ENCODE measurements at places on chromosomes 4 and X. TPM values are rescaled to one million over a fixed set of nuclear protein-coding genes. Genes with fewer than 3 reads are reported as not detected.

Gene APOO
- total RNA-seq, result 9.8 TPM

Gene FTHL17
- not detected for total RNA-seq

Gene CENPVL1
- 0.41 TPM for total RNA-seq

Gene ZCCHC18
- 2.4 TPM for total RNA-seq

Gene NEUROG2
- not detected for total RNA-seq

Gene CDKL5
- 3.7 TPM for total RNA-seq

Gene RASSF6
- total RNA-seq, result not detected

DNA sequence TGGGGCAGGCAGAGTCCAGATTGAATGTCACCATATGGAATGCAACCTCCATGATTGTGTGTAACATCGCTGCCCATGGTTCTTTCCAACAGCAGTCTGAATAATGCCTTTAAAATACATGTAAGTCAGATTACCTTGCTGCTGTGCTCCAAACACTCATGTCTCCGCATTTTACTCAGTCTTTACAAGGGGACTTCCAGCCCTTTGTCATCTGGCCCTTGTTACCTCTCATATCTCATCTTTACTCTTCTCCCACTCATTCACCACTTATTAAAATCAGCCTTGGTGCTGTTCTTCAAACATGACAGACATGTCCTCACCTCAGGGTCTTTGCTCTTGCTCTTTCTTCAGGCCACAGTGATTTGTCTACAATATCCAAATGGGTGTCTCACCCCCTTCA is 200.4 kb upstream of the GYPA start:
- no peak for DNase-seq

DNA sequence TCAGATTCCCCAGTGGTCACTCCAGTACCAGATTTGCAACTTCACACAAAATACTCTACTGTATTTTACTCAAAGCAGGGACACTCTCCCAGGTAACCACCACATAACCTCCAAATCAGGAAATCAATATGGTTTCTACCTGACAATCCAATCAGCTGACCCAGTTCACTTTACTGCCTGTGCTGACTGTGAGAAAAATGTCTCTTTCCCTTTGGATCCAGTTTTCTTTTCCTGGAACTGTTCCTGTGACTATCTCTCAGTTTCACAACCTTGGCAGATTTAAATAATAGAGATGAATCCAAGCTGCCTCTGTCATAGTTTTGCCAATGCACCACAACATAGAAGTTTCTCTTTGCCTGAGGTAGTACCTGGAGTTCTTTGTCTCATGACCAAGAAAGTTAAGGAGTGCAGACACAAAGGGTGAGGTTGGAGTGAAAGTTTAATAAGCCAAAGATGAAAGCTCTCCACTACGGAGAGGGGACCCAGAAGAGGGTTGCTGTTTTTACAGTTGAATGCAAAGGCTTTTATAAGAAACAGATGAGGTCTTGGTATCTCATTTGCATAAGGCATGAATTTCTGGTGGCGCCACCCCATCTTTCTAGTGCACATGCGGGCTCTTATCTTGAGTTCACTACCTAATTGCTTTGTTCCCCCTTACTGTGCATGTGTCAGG is 29.7 kb upstream of the IL9R start:
- peak; percentile 4 for DNase-seq

GRCh38 chr4:61556277-61556676 is 356.2 kb downstream of the ADGRL3 start:
- DNase-seq, result no peak

DNA sequence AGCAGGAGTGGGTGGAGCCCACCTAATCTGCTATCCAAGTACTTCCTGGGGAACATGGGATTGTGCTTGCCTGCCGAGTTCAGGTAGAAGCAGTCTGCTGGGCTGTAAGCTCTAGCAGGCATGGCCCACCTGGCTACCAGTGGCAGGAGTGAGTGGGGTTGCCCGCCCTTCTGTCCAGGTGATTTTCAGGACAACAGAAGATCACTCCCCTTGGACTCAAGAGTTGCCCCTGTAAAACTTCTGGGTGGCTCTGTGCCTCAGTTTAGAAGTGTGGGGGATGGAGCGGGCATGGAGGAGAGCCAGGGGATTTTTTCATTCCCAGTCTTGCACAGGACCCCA is 43.5 kb downstream of the NDST3 start:
- no peak for DNase-seq

- DNase-seq, result no peak
These were observed 10.8 kb upstream of the HHIP start for GRCh38 chr4:144634978-144635747.

DNA sequence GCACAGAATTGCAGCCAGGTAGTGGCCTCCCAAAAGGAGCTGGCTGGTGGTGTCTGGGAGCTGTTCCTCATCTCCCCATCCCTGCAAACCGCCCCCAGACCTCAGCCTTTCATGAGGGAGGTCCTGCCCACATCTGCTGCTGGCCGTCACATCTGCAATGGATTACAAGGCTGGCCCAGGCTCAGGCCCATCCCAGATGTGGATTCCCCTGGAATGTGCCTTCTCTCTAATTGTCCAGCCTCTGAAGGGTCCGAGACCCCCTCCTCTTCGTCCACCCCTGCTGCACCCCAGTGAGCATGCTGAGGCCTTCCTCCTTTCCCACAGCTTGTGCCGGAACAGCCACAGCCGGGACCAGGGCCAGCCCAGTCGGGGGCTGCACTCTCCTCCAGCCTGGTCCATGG is 115.0 kb upstream of the NALF2 start:
- DNase-seq, result no peak

DNA sequence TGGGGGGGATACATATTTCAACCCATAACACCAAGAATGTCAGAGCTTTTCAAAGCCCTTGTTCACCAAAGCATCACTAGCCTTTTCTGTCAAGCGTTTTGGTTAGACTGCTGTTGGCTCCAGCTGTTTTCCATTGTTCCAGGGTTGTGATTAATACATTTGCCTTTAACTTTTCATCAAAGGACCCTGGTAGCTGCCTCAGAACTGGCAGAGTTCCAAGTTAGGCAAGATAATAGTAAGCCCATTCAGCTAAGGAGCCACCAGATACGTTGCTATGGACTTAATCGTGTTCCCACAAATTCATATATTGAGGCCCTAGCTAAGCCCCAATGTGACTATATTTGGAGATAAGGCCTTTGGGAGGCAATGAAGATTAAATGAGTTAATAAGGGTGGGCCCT is 37.1 kb downstream of the ENOPH1 start:
- DNase-seq, result peak; percentile 76

DNA sequence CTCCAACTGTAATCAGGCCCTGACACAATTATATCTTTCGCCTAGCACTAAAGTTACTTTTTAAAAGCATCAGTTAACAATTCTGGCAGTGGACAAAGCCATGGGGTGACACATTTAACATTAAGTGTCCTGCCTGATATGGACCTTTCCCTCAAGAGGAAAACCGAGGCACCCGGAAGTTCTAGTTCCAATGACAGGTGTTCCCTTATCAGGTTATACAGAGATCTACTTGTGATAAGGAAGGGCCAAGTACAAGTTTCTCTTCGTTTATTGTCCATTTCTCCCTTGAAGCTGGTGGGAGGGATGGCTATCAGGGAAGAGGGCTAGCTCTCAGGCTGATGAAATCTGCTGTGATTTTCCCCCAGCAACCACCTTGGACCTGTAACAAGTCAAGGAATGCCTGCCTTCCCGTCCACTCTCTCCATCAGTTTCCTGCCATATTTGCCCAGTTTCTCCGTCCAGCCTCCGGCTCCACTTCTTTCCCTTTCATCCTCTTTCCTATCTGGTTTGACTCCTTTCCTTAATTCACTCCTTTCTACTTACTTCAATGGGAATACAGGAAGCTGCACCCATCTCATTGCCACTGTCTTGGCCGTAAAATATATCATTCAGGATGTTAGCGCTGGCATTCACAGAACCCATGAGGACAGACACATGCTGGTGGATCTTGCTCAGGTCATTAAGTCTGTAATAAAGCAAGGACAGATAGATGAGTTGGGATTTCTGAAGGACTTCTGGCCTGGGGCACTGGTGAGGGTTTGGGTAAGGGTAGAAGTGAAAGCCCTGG is 95.0 kb downstream of the DGKK start:
- no peak for DNase-seq

- DNase-seq, result peak; percentile 45
These were observed at the start of gene ZFYVE28 for GRCh38 chr4:2417765-2418649. Gene ZFYVE28 (minus strand): TSS chr4:2418645. CDS start chr4:2418323, 322 bp downstream.

DNA sequence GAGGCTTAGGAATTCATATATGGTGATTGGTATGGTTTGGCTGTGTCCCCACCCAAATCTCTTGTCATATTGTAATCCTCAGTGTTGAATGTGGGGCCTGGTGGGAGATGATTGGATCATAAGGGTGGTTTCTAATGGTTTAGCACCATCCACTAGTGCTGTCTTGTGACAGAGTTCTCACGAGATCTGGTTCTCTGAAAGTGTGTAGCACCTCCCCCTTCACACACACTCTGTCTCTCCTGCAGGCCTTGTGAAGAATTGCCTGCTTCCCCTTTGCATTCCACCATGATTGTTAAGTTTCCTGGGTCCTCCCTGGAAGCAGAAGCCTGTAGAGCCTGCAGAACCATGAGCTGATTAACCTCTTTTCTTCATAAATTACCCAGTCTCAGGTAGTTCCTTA is 135.8 kb upstream of the FAT1 start:
- no peak for DNase-seq

DNA sequence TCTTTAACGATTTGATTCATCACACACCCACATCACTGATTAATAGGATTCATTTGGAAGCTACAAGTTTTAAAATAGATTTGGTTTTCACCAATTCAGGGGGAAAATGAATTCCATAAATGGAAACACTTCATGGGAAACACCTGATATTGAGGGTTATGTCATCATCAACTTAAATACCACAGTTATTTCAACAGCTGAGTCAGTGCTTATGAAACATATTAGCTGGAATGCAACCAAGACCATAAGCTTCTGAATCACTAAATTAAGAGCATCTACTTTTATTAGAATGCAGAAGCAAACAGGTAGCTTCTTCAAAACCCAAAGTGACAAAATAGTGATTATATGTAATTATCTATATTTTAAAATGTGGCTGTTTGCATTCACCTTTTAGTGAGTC is 207.8 kb upstream of the DCAF8L1 start:
- DNase-seq, result peak; percentile 3

DNA sequence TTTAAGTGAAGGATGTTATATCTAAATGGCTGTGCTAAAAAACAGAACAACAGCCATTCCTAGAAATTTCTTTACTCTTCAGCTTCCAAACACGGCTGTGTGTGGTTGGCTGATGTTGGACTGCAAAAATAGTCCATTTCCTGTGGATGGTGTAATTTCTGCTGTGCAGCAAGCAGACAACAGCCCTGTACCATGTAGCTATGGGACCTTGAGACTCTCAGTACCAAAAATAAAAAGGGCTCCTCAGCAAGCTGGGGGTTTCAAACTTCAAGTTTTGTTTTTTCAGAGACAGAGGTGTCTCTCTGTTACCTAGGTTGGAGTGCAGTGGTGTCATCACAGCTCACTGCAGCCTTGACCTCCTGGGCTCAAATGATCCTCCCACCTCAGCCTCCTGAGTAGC is 18.1 kb downstream of the CD40LG start:
- no peak for DNase-seq

DNA sequence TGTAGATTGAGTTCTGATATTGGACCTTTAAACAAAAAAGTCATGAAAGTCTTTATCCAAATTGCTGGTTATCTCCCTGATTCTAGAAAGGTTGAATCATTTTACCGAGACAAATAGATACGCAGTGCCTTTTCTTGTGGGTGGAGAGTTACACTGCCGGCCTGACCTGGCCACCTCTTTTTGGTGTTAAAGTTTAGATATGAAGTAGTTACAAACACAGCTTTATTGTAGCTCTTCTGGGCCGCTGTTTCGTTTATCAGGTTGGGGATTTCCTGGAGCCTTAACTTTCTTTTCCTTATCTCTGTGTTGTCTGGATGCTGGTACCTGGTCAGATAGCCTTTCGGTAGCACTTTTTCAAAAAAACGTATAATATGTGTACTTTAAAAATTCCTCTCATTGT is 31.0 kb downstream of the FNIP2 start:
- no peak for DNase-seq

DNA sequence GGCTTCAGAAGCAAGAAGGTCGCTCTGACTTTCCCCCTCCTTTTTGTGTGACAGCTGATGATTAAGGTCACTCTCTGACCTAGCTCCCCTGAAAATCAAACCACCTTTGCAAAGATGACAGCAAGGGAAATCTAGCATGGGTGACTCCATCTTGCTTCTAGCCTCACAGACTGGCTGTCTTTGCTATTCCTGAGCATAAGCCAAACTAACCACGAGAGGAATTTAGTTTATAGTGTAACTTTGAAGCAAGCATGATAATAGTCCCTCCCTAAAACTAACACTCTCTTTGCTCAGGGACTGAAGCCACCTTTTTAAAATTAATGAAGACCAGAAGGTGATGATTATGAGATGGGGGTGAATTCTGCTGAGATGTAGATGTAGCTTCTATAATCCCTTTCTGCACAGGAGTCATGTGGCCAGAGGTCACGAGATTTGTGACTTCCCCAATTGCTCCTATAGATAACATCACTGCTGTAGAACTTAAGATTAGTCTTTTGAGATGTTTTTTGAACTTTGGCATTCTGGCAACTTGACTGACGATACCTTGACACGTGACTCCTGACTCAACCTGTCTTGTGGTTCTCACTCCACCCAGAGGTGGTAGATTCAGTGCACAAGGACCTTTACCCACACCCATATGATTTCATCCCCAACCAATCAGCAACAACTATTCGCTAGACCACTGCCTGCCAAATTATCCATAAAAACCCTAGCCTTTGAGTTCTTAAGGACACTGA is 14.9 kb upstream of the PDE5A start:
- peak; percentile 48 for DNase-seq

- no peak for DNase-seq
These were observed 30.0 kb downstream of the CTBP1 start for GRCh38 chr4:1218634-1219565.

DNA sequence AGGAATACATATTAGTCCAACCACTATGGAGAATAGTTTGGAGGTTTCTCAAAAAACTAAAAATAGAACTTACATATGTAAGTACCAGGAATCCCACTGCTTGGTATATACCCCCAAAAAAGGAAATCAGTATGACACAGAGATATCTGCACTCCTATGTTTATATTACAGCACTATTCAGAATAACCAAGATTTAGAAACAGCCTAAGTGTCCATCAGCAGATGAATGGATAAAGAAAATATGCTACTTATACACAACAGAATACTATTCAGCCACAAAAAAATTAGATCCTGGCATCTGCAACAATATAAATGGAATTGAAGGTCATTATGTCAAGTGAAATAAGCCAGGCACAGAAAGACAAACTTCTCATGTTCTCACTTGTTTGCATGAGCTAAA is 27.5 kb upstream of the ABCG2 start:
- peak; percentile 41 for DNase-seq

DNA sequence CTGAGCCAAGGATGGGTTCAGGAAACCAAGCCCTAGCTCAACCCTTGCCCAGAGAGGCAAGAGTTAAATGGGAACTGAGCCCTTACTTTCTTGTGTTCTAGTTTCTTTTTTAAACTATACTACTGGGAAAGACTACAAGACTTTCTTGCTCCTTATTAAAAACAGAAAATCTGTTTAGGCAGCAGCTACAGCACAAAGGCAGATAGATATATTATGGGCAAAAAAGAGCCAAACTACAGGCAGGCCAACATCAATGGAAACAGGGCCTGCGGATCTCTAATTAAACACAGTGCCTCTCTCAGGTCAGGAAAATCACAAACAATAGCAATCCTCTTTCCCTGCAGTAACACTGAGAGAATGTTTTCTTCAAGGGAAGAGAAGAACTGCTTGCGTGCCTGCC is 226.0 kb downstream of the LDB2 start:
- no peak for DNase-seq

- no peak for DNase-seq
These were observed 669 bp upstream of the PPARGC1A start for GRCh38 chr4:23890369-23891063.

Measured in fibroblast of the aortic adventitia (primary cell).